Stimulated activated CD8-positive, alpha-beta memory T cell treated with anti-CD3 and anti-CD28 coated beads, Interleukin-7, amount 100 ng/mL, for 4 hours (primary cell): ENCODE measurements at places on chromosomes 11 and 22.

GRCh38 chr11:45145379-45146071, 914 bp upstream of the PRDM11 start:
- no peak for DNase-seq

- DNase-seq = no peak
Measured at GRCh38 chr22:26894766-26895485, 237.5 kb downstream of the MIAT start.

DNA sequence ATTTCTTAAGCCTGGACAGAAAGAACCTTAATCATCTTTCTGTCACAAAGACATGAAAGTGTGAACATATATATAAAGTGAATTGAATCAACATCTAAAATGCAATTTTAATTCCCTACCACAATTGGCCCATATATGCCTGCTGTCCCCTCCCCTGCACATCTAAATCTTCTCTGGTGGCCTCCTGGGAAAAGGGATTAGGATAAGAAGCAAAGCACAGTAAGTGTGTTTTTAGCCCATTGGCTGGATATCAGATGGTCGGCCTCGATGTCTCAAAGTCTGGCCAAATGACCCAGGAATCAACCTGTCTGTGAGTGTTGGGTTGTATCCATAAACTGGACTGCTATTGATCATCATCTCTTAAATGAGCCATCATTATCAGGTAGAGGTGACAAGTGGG, 5.8 kb downstream of the MMP3 start:
- no peak for DNase-seq

GRCh38 chr22:22704156-22704946, 59.9 kb downstream of the GGTLC2 start:
- DNase-seq = no peak

DNA sequence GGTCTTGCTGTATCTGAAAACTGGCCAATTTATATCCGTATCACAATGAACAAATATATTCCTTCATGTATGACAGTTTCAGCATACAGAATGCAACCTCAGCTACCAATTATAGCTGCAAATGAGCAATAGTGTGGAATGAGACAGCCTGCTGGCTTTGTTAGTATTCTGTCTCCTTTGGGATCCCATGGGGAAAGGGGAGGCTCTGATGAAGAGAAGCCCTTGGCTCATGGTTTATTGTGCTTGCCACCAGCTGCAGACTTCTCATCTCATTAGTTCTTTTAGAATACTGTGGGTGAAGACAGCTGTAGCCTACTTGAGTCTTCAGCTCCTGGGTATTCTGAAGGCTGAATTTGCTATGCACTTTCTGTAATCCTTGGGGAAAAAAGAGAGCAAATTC, 42.4 kb downstream of the PITPNB start:
- DNase-seq = no peak

DNA sequence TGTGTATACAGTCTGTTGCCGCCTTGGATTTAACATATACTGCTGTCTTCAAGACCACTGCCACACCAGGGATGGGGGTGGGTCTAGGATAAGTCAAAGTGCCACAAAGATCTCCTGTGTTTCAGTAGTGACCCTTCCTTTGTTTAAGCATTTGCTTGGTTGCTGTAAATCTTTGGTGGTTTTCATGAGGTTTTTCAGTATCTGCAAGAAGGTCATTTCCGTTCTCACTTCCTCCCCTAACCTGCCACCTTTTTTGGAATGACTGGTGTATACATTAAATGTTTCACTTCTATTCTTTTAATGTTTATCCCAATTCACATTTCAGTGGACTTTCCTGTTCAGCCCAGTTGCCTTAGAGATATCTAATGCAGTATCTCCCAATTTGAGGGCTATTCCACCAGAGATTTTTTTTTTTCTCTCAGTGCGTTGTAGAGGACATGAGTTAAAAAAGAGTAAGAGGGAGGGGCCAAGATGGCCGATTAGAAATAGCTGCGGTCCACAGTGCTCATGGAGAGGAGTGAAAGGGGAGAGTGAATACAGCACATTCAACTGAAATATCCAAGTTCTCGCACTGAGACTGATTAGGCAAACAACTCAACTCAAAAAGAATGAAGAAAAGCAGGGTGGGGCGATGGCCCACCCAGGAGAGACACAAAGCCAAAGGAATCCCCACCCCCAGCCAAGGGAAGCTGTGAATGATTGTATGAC, 43.2 kb downstream of the USP47 start:
- no peak for DNase-seq
